Tongue (tissue), 3 donors: ENCODE measurements at places on chromosomes 3 and 15. TPM values are rescaled to one million over a fixed set of nuclear protein-coding genes. Genes with fewer than 3 reads are reported as not detected.

GRCh38 chr3:147419781-147420224 lies 10.6 kb downstream of the ZIC1 start:
- no peak for DNase-seq

GRCh38 chr3:42398080-42398479 lies 12.3 kb downstream of the LYZL4 start:
- no peak for DNase-seq

Gene EOMES
- 0.31 TPM for total RNA-seq

DNA sequence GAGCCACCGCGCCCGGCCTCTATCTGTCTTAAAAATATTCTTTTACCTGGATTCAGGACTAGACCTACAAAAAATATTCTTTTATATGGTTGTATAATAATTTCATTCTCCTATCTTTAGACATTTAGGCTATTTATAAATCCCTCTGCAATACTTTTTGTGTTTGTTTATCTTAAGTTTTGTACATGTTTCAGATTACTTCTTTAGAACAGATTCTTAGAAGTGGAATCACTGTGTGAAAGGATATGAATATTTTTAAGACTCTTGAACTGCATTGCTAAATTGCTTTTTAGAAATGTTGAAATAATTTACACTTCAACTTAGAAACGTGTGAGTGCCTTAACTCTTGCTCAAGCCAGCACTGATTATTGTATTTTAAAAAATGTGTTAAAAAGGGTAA lies 131.3 kb upstream of the PTX3 start:
- DNase-seq = no peak

DNA sequence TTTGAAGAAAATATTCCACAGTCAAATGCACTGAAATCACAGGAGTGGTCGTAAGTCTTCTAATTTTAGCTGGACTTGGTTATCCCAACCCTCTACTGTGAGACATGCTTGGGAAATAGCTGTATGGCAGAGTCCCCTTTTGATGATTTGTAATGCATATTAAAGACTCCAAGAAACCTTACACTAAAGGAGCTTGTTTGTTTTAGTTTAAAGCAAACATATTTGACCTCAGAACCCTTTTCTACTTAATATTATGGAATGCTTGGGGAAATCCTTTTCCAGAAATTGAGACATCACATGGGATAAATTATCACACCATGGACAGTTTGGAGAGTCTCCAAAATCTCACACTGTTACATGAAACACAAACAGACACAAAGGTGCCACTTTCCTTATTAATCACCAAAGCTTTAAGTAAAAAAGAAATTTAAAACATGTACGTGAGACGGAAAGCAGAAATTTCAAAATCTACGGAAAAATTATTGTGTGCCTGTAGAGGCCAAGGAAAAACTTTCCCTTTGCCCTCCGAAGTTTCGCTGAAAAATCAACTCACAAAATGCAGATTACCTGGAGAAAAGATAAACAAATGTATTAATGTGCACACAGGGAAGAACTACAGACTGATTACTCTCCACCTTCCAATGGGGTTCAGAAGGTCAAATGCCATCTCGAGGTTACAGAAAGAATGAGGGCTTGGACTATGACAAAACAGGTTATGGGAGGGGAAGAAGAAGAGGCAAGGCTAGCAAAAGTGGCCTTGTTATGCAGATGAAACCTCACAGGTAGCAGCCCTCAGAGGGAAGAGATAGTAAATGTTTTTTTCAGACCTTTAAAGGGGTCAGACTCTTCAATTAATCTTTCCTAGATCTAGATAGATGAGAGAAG lies 7.0 kb upstream of the CPB1 start:
- peak; percentile 10 for DNase-seq

DNA sequence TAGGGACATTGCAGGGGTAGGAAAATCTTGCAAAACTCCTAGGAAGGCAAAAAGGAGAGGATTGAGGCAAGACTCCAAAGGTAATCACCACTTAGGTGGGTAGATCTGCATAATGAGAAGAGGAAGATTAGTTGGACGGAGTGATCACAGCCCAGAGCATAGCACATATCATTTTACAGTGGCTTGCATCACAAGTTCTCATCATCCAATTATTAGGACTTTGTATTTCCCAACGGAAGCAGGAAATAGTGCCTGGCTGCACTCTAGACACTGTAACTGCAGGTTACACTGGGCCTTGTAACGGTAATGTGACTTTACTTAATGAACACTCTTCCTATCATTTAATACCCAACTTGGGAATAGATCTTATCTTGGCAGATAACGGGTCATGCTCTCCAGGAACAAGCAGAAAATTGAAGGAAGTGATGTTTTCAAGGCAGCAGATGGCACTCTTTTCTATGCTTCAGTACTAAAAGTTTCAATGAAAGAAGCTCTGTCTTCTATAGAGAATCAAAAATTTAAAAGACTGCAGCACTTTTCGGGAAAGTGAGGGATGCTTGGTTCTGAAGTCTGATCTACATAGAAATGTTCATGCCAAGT lies 101.9 kb upstream of the KCNMB2 start:
- peak; percentile 51 for DNase-seq

Gene VWA5B2
- total RNA-seq = not detected

GRCh38 chr3:186090901-186091300 lies 18.0 kb downstream of the ETV5 start:
- peak; percentile 80 for DNase-seq

DNA sequence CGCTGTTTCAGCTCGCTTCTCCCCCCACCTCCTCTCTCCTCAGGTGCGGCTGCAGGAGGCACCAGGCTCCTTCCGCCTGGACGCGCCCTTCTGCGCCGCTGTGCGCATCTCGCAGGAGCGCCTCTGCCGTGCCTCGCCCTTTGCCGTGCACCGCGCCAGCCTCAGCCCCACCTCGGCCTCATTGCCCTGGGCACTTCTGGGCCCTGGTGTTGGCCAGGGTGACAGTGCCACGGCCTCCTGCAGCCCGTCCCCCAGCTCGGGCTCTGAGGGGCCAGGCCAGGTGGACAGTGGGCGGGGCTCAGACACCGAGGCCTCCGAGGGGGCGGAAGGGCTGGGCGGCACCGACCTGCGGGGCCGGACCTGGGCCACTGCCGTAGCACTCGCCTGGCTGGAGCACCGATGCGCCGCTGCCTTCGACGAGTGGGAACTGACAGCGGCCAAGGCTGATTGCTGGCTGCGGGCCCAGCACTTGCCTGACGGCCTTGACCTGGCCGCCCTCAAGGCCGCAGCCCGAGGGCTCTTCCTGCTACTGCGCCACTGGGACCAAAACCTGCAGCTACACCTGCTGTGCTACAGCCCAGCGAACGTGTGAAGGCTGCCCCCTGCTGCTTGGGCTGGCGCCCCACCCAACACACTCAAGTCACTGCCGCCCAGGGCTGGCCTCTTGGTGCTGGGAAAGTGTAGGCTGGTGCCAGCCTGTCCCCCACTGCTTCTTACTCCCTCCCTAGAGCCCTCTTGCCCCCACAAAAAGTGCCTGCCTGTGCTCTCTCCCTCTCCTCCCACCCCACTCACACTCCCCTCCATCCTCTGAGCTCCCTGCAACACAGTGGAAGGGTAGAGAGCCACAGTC lies 7.1 kb downstream of the ALG3 start:
- DNase-seq = no peak

GRCh38 chr3:26967501-26967900 lies 344.9 kb downstream of the LRRC3B start:
- no peak for DNase-seq

GRCh38 chr15:74396146-74396438 lies 28.6 kb upstream of the CYP11A1 start:
- DNase-seq = no peak

DNA sequence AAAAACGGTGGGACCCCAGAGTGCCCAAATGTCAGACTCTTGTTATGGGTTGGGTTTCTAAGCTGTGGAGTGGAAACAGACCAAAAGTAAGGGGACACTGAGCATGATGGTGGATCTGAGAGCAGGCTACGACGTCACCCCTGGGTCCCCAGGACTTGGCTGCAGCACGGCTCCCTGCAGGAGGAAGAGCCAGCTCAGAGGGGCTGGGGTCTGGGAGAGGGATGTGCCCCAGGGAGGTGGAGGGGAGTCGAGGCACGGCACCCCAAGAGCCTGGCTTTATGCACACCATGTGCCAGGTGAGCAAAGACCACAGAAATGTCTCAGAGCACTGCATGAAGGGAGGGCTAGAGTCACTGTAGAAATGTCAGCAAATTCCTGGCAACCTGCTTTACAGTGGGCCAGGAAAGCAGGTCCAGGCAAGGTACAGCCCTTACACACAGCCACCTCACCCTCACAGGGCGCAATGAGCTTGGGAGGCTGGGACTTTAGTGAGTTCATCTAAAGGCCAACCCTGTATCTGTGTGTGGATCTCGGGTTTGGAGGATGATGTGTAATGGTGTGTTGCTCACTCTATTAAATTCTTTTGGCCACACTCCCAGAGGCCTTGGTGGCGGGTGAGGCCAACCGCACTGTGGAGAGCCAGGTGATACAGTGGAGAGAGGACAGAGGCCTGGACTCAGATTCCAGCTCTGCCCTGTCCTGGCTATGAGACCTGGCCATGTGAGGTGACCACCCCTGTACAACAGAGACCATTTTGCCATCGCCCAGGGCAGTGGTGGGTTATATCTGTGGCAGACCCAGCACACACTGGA lies 14.1 kb downstream of the CTSH start:
- no peak for DNase-seq

Gene KNL1
- 13.0 TPM for total RNA-seq

DNA sequence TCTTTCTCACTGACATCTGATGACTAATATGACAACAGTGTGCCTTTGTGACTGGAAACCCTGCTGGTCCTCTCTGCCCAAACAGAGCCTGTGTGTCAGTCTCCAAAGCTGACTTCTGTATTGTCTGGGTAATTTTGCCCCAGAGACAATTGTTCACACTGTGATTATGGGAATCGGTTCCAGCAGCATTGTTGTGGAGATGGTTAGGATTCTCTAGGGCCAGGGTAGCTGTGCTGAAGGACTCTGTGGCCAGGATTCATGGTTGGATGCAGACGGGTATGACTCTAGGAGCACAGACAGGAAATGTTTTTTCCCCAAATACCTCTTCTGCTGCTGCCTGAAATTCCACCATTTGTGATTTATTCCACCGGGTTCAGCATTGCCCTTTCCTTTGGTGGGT lies 57.5 kb upstream of the ITGA11 start:
- DNase-seq = no peak

DNA sequence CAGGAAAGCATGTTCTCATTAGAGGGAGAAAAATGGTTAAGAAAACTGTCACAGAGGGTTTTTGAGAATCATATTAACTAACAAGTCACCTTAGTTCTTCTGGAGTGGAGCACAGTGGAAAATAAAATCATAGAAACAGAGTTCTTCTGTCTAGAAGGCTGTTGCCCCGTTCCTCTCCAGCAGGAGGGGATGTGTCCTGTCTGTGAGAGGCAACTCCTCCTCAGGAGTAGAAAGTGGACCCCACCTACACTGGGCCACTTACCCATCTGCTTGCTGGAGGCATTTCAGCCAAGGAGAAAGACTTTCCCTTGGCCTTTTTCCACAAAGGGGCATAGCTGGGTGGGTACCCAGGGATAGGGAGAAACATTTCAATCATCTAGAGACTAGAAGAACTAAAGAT lies 106.6 kb downstream of the SSR3 start:
- DNase-seq = no peak

GRCh38 chr3:154701055-154701454 lies 271.1 kb upstream of the GPR149 start:
- DNase-seq = no peak

DNA sequence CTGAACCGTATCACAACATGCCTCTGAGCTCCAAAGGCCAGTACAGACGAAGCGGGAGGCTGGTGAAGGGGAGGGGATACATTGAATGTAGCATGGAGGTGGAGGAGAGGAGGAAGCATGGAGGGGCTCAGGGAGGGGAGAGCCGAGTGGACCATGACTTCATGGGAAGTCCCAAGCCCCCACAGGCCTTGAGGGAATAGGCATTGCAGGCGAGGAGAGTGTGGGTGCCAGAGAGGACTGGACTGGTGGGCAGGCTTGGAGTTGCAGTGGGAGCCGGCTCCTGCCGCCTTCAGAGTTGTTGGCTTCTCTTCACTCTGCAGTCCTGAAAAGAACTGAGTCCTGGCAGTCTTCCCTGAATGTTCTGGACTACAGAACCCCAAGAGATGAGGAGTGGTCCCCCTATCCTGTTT lies 3.3 kb upstream of the RNU6-1 start:
- no peak for DNase-seq

DNA sequence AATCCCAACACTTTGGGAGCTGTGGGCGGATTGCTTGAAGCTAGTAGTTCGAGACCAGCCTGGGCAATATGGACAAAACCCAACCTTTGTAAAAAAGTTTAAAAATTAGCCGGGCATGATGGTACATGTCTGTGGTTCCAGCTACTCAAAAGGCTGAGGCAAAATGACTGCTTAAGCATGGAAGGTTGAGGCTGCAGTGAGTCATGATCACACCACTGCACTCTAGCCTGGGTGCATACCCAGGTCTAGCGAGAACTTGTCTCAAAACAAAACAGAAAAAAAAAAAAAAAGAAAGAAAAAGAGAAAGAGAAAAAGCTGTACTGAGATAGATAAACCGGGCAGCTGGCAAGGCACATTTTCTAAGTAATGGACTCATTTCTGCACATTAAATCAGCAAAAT lies 10.6 kb downstream of the ARPP19 start:
- no peak for DNase-seq

Gene ZPLD1
- not detected for total RNA-seq

DNA sequence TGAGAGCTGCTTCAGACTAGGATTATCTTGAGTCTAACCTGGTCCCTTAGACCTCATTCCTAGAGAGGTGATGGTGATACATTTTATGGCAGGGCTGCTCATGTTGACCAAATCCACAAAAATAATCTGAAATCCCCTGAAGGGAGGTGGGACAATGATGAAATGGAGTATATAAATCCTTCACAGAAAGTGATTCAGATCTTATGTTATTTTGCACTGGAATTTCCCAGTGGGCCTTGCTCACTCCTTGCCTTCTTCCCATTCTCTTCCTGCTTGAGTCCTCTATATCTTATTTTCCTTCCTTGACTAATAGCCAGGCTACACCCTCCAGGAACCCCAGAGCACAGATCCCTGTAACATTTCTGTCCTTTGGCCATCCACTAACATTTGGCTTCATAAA lies 10.4 kb upstream of the TMEM202 start:
- no peak for DNase-seq

DNA sequence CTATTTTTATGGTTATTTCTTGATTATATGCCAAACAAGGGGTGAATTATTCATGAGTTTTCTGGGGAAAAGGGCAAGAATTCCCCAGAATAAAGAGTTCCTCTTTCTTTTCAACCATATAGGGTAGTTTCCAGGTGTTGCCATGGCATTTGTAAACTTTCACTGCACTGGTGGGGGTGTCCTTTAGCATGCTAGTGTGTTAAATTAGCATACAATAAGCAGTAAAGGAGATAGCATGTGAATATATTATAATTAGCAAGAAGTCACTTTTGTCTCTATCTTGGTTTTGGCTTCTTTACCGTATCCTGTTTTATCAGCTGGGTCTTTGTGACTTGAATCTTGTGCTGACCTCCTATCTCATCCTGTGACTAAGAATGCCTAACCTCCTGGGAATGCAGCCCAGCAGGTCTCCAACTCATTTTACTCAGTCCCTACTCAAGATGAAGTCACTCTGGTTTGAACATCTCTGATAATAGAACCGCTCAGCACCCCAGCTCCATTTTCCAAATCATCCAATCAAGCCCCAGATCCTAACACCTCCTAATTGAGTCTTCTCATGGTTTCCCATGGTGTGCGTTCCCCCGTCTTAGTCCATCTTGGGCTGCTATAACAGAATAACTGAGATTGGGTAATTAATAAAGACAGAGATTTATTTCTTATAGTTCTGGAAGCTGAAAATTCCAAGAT lies 3.4 kb upstream of the SELENOT start:
- no peak for DNase-seq

Gene GOLGA8S
- total RNA-seq = 0.21 TPM

- DNase-seq = no peak
Measured at GRCh38 chr15:35622641-35623340, 76.8 kb upstream of the DPH6 start.

- DNase-seq = no peak
Measured at GRCh38 chr3:93923006-93923405, 50.7 kb downstream of the PROS1 start.
